GM23248 (cell line): ENCODE measurements at places on chromosomes 1 and 21. TPM values are rescaled to one million over a fixed set of nuclear protein-coding genes. Genes with fewer than 3 reads are reported as not detected.

The SEC16B gene
- total RNA-seq: 1.5 and 1.9 TPM in 2 replicates

The RGS8 gene
- not detected in 2 replicates for total RNA-seq

The PTPN7 gene
- not detected in 2 replicates for total RNA-seq

The HPDL gene
- total RNA-seq: 3.7 TPM in 2 replicates

The SLC6A17 gene
- total RNA-seq: 0.76 and 2.4 TPM in 2 replicates

The C1orf141 gene
- not detected in 2 replicates for total RNA-seq

The C2CD4D gene
- total RNA-seq: 0.13 TPM in 1 of 2 replicates, not detected in the other

The RRP15 gene
- 4.6 and 5.4 TPM in 2 replicates for total RNA-seq

The CR1L gene
- not detected in 2 replicates for total RNA-seq

The RHOU gene
- 1.8 TPM in 2 replicates for total RNA-seq

The PIK3R3 gene
- 0.76 and 1.9 TPM in 2 replicates for total RNA-seq

GRCh38 chr1:193729429-193729828 is 543.0 kb upstream of the B3GALT2 start:
- peak; percentile 2 for DNase-seq

DNA sequence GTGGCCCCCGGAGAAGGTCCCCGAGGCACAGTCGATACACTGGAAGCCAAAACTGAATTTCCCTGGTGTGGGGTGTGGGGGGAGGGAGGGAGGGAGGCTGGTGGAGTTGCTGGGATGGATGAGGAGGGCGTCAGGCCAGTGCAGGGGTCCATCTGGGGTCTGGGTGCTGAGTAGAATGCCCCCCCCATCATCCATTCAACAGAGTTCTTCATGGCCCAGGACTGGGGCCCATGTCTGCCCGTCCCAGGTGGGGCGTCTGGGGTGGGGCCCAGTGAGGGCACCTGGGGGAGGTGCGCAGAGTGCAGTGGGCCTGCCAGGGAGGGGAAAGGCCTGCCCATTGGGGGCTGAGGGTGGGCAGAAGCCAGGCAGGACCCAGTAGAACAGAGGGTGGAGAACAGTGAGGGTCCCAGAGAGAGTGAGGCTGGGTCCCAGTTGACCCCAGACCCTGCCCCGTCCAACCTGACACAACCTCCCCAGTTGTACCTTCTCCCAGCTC is 1.9 kb downstream of the TNFRSF18 start:
- no peak for DNase-seq

DNA sequence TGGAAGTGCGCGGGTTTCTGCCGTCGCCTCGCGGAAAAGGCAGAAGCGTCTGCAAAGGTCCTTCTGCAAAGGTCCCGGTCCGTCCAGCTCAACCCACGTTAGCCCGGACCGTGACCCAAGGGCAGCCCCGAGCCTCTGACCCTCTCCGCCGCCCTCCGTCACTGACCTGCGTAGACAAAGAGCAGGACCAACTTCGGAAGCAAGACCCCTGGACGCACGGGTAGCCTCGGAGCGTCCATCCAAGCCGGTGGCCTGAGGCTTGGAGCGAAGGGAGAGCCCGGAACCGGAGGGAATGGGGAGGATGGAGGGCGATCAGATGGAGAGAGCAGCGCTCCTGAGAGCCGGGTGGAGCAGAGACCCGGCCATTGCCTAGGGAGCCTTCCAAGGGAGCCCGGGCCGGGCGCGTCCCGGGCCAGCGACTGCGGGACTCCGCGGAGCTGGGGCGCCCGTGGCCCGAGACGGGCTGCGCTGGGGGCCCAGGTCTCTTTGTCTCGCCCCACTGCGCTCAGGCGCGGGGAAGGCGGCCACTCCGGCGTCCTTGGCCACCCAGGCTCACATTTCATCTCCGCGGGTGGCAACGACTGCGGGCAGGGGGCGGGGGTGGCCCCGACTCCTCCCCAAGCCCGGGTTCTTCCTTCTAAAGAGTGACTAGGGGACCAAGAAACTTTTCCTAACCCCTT is at the start of gene CYYR1:
Gene CYYR1 (minus strand): TSS at position 585 of the 680 bp plus-strand sequence. CDS start 346 bp downstream, at position 239.
- DNase-seq: peak; percentile 23

DNA sequence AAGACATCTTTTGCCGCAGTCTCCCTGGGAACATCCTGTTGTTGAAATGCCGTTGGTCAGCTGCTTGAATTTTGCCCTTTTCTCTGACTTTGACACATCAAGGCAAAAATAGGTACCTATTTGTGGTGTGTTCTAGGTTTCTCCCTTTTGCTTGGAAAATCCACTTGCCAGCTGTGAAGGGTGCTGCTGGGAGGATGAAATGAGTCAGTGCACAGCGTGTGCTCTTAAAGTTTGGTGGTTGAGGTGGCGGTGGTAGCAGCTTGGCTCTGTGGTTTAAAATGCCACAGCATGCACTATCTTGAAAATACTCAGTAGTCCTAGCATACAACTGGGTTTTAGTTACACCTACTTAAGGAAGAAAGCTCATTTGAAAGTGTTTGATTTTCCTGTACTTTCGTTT is 183.8 kb downstream of the DHRS3 start:
- DNase-seq: peak; percentile 81

DNA sequence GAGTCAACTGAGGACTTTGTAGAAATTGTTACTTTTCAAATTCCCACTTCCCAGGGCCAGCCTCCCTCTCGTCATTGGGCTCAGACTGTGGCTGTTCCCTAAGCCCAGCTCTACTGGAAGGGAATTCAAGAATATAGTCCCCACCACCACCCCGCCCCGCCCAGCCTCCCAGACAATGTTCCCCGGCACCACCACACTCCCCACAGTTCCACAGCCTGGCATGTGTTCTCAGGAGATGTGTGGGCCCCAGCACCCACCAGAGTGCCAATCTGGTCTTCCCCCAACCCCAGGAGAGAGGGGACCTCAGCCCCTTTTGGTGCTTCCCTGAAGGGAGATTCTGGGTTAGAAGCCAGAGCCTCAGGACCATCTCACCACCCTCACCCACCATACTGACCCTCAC is 120.1 kb downstream of the SYT2 start:
- no peak for DNase-seq

GRCh38 chr1:51652599-51652998 is 35.7 kb downstream of the OSBPL9 start:
- no peak for DNase-seq

- peak; percentile 71 for DNase-seq
These were observed 28.8 kb upstream of the SLC19A1 start for GRCh38 chr21:45570826-45571601.

DNA sequence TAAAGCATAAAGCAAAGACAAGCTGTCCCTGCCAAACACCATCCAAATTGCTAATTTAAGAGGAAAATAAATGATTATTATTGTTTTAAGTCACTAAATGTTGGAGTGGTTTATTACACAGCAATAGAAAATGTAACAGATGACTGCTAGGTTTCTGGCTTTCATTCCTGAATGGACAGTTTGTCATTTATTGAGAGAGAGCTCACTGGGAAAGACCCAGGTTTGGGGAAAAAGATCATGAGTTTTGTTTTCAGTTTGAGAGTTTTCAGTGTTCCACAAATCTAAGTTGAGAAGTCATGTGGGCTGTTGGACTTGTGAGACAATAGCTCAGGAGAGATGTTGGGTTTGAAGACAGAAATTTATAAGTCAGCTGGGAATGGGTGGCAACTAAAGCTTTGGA is 5.4 kb downstream of the GPA33 start:
- DNase-seq: no peak

DNA sequence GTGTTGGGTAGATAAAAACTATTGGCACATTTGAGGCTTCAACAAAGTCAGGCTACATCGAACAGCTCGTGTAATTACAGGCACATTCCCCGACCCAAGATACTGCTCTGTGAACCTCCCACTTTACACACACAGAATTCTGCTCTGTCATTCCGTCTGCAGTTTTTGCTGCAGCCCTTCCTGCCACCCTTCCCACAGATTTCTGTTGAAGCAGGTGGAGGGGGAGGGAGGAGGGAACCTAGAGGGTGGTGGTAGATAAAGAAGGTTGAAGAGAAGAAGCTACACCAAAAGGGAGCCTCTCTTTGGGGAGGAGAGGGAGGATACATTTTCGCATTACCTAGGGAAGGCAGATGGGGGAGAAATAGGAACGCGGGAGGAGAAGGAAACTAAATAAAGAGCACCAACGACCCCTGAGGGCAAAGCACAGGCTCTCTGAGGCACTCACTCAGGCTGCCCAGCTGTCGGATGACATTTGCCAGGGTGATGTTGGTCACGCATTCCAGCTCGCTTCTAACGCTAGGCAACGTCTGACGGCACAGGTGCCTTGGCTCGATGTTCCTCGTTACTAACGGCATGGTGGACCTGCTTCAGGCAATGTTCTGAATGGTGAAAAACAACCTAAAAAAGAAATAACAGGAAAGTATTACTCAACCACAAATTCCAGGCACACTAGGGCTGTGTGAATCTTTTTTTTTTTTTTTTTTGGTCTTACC is 36.0 kb downstream of the GPR3 start:
- no peak for DNase-seq

- DNase-seq: peak; percentile 66
These were observed 10.7 kb upstream of the PTBP2 start for GRCh38 chr1:96710708-96711477.

DNA sequence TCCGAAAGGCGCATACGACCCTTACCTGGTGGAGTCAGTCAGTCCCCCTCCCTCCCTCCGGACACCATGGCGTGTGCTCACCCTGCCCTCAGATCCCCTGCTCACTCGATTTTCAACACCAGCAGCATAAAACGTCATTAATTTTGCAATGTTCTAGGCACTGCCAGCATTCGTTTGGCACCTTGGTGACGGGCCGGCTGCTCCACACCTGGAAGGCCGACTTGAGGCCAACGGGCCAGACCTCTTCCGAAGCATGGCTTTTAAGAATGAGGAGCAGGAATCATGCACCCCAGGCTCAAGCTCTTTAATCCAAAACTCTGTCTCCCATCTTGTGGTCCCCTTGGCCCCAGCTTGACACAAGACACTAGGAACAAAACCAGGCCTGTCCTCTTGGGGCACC is 33.1 kb downstream of the NPHP4 start:
- no peak for DNase-seq

DNA sequence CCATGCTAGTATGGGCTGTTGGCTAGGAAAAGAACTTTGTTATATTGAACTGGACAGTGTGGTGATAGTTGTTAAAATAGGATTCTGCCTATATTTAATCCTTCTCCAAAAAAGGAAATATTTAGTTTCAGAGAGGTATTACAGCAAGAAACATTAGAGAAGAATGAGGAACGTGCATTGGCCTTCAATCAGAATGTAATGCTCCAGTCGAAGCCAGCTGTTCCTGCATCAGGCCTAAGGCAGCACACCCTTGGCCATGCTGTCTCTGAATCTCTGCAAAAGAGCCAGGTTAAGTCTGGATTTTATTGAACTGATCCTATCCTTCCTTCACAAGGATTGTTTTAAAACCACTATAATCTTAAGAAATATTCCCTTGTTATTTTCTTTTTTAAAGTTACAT is 35.3 kb upstream of the RALGPS2 start:
- no peak for DNase-seq

DNA sequence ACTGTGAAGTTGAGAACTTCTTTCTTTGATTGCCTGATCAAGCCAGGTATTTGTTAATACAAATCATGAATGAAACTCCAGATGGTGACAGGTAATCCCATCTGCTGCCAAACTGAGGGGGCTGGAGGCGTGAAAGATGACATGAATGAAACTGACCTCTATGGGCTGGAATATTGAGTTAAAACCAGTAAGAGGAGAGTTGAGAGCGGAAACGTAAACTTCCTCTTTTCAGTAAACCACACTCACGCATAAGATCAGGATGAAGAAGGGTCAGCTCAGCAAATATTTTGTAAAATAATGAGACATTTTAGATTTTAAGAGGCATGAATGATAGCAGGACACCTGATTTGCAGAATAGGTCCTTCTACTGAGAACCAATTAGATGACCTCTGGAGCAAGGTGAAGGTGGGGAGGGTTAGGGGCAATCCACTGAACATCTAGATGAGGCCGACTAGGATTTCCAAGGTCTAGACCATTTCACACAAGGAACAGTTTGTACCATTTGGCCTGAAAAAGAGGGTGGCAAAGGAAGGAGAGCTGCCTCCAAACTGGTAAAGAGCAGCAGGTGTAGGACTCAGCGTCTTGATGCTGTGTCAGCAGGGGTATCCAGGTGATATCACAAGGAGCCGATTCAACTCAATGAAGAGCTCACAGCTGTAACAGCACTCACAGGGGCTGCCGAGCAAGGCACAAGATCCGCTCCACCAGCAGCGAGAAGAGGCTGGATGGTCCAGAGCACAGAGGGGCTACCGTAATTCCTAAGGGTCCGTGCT is 132.6 kb downstream of the NTPCR start:
- no peak for DNase-seq

GRCh38 chr1:246639732-246640131 is 73.5 kb downstream of the CNST start:
- DNase-seq: no peak

DNA sequence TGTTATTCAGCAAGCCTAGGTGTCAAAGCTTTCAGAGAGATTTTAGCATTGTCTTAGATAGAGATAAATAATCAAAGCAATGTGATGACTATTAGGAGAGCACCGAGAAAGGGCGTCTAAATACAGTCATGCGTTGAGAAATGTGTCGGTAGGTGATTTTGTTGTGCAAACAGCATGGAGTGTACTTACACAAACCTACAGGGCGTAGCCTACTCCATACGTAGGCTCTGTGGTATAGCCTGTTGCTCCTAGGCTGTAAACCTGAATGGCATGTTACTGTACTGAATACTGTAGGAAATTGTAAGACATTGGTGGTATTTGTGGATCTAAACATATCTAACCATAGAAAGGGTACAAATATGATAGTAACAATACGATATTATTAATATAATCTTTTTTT is 31.8 kb downstream of the KIF1B start:
- DNase-seq: no peak

DNA sequence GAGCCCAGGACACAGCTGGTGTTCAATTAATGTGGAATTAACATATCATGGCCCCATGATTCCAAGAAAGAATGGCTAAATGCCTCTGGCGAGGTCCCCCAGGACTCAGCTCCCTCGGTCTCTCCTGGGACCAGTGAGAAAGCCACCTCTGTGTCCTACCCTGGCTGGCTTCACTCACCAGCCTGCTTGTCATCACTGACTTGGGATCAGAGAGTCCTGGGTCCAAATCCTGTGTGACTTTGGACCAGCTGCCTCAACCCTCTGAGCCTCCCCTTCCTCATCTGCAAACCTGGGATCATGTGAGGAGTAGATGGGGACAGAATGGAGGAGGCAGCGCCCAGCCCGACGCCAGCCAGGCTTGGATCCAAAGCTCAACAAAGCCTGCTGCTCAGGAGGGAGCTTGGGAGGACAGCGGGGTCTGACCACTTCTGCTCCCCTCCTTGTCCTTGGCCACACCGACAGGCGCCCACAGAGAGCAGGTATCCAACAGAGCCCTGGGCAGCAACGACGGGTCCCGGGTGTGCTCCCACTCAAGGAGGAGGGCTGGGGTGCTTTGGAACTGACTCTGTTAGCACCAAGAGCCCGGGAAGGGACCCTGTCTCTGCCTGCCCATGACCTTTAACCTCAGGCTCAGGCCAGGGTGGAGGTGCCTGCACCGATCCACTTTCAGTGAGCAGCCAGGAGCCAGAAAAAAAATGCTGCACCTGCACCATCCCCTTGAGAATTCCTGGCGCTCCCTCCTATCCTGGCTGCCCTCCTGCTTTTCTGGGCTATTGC is 3.2 kb downstream of the SH2D5 start:
- DNase-seq: no peak
